ENCODE measurements at places on chromosomes 4 and X. TPM values are rescaled to one million over a fixed set of nuclear protein-coding genes. Genes with fewer than 3 reads are reported as not detected.

Gene KIAA0232
- 42.1 TPM for total RNA-seq

Gene PIGA
- total RNA-seq: 6.6 TPM

Gene ADH1B
- 17.3 TPM for total RNA-seq

Gene FAT1
- total RNA-seq: 215 TPM

Gene CXorf51B
- total RNA-seq: not detected

Gene ADH1C
- total RNA-seq: 14.5 TPM

Gene USO1
- 52.0 TPM for total RNA-seq

Gene USP17L10
- total RNA-seq: not detected

Gene ASMT
- not detected for total RNA-seq

Gene RAB40AL
- 0.59 TPM for total RNA-seq

Gene AFP
- total RNA-seq: 0.45 TPM

Gene ALB
- total RNA-seq: 9.0 TPM

Gene FGF16
- 0.62 TPM for total RNA-seq

Gene NAA11
- total RNA-seq: 7.4 TPM

Gene CCKAR
- not detected for total RNA-seq

Gene SPOCK3
- 18.1 TPM for total RNA-seq

Gene USP17L27
- total RNA-seq: not detected

Gene VCX
- total RNA-seq: 10.2 TPM

Gene NOCT
- 1.2 TPM for total RNA-seq

Gene TMSB15A
- 4.8 TPM for total RNA-seq

Gene SGMS2
- 53.6 TPM for total RNA-seq

Gene TIGD2
- total RNA-seq: 8.7 TPM

Gene TBC1D14
- 90.5 TPM for total RNA-seq

Gene IL2
- total RNA-seq: not detected

Gene CLGN
- total RNA-seq: 42.1 TPM

Gene DCX
- total RNA-seq: 0.17 TPM

Gene CT45A5
- total RNA-seq: 1.0 TPM

Gene TGIF2LX
- total RNA-seq: not detected

Gene CYTL1
- total RNA-seq: 1.4 TPM

Gene CFP
- 0.09 TPM for total RNA-seq

Gene KIF4A
- total RNA-seq: 1.3 TPM

Gene CAMK2D
- total RNA-seq: 48.7 TPM

Gene MAGEA1
- total RNA-seq: 5.4 TPM

Gene CT45A3
- 12.0 TPM for total RNA-seq

Gene NIPAL1
- total RNA-seq: 5.6 TPM

Gene GLUD2
- 0.64 TPM for total RNA-seq

Gene ADGRG4
- not detected for total RNA-seq

Gene RTL5
- total RNA-seq: 2.8 TPM

Gene ZFP92
- total RNA-seq: 3.4 TPM

Gene ZNF718
- total RNA-seq: 13.7 TPM

Gene ASB9
- total RNA-seq: 1.8 TPM

Gene CORIN
- 7.7 TPM for total RNA-seq

Gene MYOZ2
- total RNA-seq: 2.1 TPM

Gene NEIL3
- 0.51 TPM for total RNA-seq

Gene CXorf38
- 12.4 TPM for total RNA-seq

Gene SSX3
- total RNA-seq: not detected

Gene PAGE2B
- total RNA-seq: 17.3 TPM

All from prostate gland (tissue), 2 donors.